ENCODE measurements at places on chromosomes 7 and 10.
A peak's percentile ranks its signal among the peaks of the same experiment; 100 is the strongest.

DNA sequence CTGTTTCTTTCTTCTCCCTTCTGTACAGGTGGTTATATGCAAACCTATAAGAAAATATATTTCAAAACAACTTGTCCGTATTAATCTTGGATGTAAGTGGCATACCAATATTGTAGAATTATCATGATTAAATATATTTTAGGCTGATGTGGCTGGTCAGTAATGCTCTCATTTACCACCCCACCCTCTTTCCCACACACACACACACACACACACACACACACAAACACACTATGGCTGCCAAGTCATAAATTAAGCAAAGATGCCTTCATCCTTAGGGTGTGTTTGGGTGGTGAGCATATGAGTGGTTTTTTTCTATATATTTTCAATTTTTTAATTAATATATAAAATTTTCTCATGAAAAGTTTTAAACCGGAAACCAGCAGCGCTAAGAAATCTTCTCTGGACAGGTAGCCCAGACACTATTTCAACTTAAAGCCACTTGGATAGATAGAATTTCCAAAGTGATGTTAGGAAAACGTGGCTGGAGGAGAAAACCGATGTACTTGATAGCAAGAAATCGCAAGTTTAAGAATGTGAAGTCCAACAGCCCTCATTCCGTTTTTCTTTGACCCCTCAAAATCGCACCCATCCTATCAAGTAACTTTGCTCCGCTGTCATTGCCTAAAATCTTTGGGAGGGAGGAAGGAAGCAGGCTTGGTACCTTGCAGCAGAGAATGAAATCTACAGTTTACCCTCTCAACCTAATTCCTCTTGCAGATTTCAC lies 171.7 kb downstream of the FAM107B start:
- no peak for DNase-seq

- no peak for DNase-seq
Observed at GRCh38 chr7:138169441-138169851, 93.2 kb downstream of the AKR1D1 start.

- DNase-seq = peak; percentile 68
Observed at GRCh38 chr10:28939281-28940157, 262.2 kb downstream of the BAMBI start.

- no peak for DNase-seq
Observed at GRCh38 chr10:52215745-52216361, 98.2 kb upstream of the DKK1 start.

DNA sequence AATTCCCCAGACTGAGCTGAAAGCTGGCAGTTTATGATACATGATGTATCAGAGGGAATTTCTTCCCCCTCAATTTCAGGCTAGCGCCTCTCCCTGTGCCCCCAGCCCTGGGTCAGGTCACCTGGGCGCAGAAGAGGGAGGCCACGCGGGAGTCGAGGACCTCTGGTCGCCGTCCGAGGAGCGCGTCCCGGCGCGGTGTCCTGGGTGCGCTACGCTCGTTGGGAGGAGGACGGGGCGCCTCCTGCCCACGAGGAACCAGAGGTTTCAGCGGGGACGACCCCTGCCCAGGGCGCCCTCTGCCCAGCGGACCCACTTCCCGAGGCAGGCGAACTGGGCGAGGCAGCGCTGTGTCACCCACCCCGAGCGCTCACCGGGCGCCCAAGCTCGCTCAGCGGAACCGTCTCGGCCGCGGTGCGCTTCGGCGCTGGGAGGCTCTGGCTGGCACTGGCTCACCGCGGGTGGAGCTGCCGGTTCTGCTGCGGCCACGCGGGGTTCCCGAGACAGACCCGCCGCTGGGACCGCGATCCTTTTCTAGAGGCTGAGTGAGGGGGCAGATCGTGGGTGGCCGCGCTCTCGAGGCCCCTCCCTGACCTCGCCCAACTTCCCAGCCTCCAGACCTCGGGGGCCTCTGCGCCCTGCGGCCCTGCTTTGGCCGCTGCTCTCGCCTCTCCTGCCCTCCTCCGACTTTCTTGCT lies at the start of gene FAM237B:
FAM237B (minus strand) TSS at position 504 of the 694 bp plus-strand sequence. CDS start 1,556 bp downstream, outside the sequence.
- DNase-seq = no peak

DNA sequence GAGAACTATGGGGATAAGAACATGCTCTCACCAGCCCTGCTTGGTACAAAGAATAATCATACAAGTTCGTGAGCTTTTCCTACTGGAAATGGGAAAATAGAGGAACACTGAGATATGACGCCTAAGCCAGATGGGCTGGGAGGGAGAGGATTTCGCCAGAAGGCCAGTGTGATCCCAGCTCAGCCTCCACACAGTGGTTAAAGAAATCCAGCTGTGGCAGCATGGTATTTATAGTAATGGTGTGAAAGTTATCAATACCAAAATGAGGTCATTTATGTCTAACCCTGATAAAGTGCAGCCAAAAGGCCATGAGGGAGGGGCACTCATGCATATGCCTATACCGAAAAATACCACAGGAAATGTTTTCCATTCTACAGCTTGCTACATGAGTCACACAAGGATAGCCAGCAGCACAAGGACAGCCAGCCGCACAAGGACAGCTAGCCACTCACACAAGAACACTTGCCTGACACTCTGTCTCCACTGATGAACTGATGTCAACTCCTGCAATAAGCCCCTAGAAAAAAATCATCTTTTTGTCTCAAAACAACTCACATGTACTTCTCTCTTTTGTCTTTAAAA lies 49.4 kb downstream of the FRMPD2 start:
- DNase-seq = no peak

- DNase-seq = no peak
Observed at GRCh38 chr10:119225083-119225658, 17.8 kb downstream of the GRK5 start.

- DNase-seq = peak; percentile 52
Observed at GRCh38 chr7:108415821-108416536, 40.3 kb downstream of the NRCAM start.

- DNase-seq = no peak
Observed at GRCh38 chr7:117731455-117731854, 141.8 kb downstream of the CTTNBP2 start.

DNA sequence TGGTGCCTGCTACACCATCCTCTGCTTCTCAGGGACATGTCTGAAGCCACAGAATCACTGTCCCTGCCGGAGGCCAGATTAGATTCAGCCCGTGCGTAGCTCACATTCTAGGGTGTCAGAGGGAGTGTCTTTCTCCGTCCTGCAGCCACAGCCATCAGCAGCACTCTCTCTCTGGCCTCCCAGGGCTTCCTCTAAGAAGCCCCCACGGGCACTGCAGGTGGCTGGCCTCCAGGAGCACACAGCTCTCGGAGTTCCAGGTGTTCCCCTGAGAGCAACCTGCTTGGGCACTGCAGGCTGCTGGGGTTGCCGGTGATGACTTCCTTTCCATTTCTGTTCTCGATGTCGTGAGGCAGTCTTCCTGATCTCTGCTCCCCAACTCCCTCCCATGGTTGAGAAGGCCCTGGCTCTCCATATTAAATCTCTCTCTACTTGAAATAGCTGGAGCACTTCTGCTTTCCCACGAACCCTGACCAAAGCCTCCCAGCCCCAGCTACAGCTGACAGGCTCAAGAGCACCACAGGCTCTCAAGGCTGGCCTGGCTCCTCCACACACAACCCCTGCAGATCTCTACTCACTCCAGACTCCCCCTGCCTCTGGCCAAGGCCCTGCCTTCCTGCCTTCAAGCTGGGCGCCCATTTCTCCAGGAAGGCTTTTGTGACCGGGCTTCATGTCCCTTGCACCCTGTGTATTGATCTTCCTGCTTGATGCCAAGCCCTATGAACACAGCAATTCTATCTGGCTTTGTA lies 49.0 kb upstream of the TMEM72 start:
- no peak for DNase-seq

GRCh38 chr10:117782276-117782675 lies 239.7 kb downstream of the EMX2 start:
- DNase-seq = no peak

GRCh38 chr7:80816806-80817205 lies 102.0 kb downstream of the SEMA3C start:
- DNase-seq = no peak

DNA sequence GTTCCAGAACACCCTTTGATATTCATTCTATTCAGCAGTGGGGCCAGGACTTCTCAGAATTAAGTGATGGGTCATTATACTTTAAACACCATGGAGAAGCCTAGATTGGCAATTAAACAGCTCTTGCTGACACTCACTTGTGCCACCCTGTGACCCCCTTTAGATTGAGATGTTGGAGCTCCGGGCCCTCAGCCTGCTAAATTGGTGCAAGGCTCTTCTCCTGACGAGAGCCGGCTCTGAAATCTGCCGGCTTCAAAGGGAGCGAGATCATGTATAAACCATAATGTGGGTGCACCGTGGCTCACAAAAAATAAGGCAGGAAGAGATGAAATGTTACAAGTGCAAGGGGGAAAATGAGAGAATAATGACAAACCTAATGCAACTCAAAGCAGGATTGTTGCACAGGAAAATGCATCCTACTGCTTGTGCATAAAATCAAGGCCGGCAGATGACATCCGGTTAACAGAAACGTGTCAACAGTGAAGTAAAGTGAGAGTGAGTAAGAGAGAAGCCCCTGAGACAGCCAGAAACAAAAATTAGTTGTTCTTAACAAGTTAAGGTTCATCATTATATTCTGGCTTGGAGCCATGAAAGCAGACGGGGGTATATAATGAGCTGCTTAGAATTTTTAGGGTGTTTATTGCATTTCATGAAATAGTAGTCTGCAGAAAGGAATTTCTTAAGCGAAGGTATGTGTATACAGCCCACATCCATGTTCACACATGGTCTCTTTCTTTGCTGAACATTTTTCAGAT lies 198.2 kb downstream of the TCF7L2 start:
- DNase-seq = no peak

DNA sequence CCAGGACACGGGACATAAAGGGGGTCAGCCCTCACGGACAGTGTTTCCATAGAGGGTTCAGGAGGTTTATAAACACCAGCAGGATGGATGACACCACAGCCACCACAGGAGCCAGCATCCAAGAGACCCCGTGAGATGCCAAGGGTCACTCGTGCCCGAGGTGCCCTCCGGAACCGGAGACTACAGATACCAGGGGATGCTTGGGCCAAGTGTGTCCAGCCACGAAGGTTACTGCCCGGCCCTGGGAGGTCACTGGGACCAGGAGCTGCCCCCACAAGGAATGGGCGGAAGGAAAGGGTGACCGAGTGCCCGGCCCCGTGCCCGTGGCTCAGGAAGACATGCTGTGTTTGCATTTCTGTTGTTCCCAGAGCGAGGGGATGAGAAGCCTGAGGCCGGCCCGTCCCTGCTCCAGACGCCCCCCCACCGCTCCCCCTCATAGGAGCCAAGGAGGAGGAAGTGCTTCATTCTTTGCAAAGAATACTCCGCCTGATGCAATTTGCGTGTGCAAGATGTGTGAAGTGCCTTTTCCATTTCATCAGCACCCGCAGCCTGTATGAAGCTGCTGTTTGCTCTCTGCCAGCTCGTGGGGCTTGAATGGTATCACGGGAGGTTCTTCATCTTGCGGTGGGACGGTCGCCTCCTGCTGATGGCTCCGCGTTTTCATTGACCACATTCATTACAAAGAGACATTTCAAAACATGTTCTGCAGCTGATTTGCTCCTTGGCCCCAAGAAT lies 176.4 kb downstream of the ELFN1 start:
- DNase-seq = no peak

- no peak for DNase-seq
Observed at GRCh38 chr10:129971381-129972144, 7.5 kb upstream of the EBF3 start.

DNA sequence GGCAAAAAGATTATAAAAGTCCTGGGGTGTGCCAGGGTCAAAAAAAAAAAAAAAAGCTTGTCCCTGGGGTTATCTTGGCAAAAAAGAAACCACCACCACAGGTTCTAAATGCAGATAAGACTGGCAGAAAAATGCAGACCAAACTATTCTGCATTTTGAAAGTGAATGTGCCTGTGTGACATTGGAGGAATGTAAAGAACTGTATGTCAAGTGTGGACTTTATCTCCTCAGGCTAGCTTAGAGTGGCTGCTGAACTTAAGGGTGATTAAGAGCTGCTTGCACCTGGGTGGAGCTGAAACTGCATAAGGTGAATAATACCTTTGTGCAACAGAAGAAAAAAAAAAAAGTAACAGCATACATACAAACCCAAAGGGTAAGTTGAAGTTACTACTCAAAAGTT lies 1.3 kb upstream of the NAPEPLD start:
- DNase-seq = no peak

- no peak for DNase-seq
Observed at GRCh38 chr7:149455175-149455950, 5.5 kb downstream of the ZNF777 start.
